ENCODE measurements at places on chromosomes 3 and 15.

- DNase-seq, result no peak
Measured at GRCh38 chr3:173742491-173742890, 344.9 kb downstream of the NLGN1 start.

DNA sequence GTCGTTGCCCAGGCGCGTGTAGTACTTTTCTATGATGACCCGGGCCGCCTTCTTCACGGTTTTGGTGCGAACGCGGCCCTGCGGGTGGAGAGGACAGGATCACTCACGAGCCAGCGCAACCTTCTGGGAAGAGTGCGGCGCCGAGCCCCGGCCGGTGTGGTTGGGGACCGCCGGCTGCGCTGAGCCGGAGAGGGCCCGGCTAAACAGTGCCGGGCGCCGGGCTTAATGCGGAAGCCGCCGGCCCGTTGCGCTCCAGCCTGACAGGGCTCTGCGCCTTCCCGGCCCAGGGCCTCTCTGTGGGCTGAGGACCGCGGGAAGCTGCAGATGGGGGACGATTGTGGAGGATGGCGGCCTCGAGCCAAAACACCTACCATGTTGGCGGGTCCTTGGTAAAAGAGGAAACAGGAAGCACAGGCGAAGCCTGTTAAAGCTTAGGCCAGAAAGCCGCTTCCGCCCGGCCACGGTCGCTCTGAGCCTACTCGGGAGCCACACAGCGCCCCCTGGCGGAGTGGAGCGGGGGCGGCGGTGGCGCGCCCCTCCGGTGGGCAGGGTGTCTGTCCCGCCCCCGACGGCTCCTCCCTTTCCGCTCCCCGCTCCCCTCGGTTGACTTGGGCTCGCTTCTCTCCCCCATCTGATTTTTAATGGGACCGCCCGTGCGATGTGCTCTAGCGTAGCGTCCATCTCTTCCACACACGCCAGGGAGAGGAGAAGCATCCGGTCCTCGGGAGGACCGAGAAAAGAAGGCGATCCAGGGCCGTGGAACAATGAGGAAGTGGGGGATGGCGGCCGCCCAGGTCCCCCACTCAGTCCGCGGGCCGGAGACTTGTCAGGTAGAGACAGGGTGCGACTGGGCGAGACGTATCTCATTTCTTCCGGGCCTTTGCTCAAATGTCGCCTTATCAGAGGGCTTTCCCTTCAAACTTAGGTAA, at the start of gene RPS17:
TSS of gene RPS17 (minus strand) at position 403 of the 929 bp plus-strand sequence. CDS start at position 374, 29 bp downstream.
- peak; percentile 94 for DNase-seq

- DNase-seq, result no peak
Measured at GRCh38 chr3:149609595-149609994, 48.2 kb downstream of the WWTR1 start.

GRCh38 chr15:77017761-77018720, 23.1 kb downstream of the PSTPIP1 start:
- DNase-seq, result no peak

DNA sequence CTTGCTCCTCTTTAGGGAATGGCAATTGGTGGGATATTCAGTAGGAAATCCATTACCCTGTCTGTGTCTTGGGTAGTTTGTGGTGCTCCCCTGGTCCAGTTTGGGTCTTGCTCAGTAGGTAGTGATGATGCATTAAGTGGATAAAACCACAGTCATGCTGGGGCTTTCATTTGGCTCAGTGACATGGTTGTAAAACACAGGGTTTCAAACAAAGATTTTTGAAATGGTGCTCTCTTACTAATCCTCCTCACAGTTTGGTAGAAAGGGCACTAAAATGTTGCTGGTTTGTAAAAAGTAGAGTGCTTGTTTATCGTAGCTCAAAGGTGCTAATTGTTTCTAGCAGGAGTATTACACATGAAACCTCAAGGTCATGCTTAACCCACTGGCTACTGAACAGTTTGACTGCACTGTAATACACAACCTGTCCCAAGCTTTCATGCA, 22.9 kb downstream of the BBX start:
- DNase-seq, result no peak

DNA sequence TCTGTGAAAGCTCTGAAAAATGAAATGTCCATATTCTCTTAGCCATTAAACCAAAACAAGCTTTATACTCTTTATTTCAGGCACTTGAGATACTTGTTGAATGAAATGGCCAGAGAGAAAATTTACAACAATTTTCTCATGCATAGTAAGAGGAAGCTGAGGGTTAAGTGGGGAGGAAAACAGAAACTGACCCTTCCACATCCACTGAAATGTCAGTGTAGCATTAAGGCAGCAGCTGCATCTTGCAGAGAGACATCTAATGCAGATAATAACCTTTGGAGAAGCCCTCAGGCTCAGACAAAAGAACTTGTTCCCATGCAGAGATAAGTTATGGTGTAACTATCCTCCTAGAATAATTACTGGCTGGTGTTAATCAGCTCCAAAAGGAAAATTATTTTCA, 34.0 kb downstream of the ZDHHC23 start:
- no peak for DNase-seq

DNA sequence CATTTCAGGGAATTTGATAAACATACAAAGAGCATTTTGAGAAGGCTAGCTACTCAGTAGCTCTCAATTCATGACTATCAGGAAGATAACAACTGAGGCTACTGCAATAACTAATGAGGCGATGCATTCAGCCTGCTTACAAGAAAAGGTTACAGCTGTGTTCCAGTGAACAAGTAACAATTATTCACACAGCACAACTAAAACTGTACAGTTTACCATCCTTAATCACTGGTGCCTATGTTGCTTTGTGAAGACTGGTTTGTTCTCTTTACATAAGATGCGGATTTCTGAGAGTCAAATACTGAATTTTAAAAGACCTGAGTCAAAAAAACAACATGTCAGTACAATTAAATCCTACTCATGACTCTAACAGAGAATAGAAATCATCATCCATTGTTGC, 526.3 kb downstream of the OTOL1 start:
- DNase-seq, result no peak

DNA sequence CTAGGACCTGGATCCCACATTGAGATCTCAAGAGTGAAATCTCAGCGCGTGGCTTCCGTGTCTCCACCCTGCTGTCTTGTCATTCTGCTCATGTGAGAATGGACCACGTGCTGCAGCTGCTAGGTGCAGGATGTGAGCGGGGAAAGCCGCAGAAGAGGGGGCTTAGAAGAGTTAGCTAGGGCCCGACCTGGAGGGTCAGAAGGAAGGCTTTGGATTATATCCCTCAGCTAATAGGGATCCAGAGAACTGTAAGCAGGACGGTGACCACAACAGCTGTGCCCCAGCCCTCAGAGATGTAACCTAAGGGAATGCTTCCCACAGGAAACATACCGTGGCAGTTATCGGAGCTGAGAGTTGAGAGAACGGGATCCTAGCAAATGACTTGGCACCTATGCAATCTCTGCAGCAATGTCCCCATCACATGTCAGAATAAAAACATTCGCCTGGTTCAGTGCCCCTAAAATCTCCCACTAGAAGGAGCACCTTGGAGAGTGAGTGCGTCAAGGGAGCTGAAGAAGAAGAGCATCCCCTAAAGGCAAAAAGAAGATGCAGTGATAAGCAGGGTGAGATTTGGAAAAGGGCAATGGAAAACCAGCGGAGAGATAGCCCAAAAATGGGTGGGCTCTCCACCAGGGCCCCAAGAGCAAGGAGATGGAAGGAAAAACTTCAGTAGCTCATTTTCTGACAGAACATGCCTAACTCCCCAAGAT, 76.9 kb upstream of the ST8SIA2 start:
- peak; percentile 93 for DNase-seq

Data from SJCRH30 (cell line).